ENCODE measurements at places on chromosomes 7 and 10.

- no peak for DNase-seq
Measured at GRCh38 chr10:4196771-4197390, 411.9 kb upstream of the KLF6 start.

DNA sequence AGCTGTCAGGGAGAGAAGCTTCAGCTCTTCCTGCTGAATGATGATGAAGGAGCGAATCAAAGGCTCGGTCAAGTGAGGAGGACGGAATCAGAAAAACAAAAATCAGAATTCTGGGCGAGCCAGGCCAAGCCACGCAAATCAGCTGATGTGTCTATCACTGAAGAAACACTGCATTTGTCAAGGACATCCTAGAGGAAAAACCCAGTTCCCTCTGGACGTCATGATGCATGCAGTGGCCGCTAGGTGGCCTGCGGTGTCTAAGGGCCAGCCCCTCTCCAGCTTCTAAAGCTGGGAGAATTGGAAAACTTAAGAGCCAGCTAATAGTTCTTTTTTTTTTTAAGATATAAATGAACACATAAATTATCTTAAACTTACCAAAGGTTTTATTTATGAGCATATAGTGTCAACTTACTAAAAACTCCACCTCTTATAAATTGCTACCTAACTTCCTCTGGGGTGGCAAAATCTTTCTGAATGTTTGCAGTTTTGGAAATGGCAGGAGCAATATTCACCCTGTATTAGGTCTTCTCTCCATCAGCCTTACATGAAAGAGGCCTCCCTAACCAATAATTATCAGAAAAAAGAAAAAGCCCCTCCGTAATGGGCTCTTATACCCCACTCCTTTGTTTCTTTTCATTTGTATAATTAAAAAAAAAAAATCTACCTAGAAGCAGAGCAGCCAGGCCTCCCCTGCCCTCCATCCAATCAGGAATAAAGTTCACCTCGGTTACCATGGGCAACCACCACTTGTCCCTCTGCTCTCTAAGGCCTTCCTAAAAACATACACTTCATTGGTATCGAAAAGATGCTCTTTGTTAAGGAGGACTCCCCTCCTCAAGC, 186.8 kb downstream of the USP6NL start:
- no peak for DNase-seq

GRCh38 chr7:150410680-150411346, 31.7 kb downstream of the ZNF775 start:
- no peak for DNase-seq

GRCh38 chr7:13910805-13911551, 78.5 kb downstream of the ETV1 start:
- no peak for DNase-seq

- no peak for DNase-seq
Measured at GRCh38 chr7:38840736-38841460, 68.1 kb downstream of the VPS41 start.
